B cell (primary cell): ENCODE measurements at places on chromosomes 5 and 9. TPM values are rescaled to one million over a fixed set of nuclear protein-coding genes. Genes with fewer than 3 reads are reported as not detected.
A peak's percentile ranks its signal among the peaks of the same experiment; 100 is the strongest.

- H3K4me3 ChIP-seq = peak overlapping the region; percentile 23
- H3K36me3 ChIP-seq = peaks cover 37% of the 10 kb centered on the region
- no peaks in the 10 kb centered on the region for H3K27me3 ChIP-seq
- peak overlapping the region; percentile 94 for H3K27ac ChIP-seq
Measured at GRCh38 chr5:100889165-100889743, 13.8 kb downstream of the ST8SIA4 start.

DNA sequence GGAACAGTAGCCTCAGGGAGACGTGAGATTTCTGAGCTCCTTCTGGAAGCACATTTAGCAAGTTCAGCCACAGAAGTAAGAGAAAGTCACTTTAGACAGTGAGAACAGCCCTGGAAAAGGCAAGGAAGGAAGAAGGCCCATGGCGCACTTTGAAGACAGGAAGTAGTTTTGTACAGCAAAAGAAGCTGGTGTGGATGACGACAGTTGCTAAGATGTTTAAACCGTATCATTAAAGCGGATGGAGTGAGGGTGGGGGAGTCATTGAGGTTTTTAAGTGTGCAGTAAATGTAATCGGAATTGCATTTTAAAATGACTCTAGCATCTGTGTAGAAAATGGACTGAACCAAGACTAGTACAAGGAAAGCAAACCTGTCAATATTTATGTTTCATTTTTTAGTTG, 15.3 kb upstream of the TRPM3 start:
- no peak for DNase-seq
- H3K4me3 ChIP-seq = no peak overlapping the region
- no peaks in the 10 kb centered on the region for H3K4me1 ChIP-seq
- H3K27ac ChIP-seq = no peak overlapping the region
- H3K27me3 ChIP-seq = no peaks in the 10 kb centered on the region

- H3K36me3 ChIP-seq = no peaks in the 10 kb centered on the region
- no peak overlapping the region for H3K27ac ChIP-seq
- H3K4me3 ChIP-seq = no peak overlapping the region
- no peak for DNase-seq
Measured at GRCh38 chr5:1438871-1439270, 6.4 kb downstream of the SLC6A3 start.

DNA sequence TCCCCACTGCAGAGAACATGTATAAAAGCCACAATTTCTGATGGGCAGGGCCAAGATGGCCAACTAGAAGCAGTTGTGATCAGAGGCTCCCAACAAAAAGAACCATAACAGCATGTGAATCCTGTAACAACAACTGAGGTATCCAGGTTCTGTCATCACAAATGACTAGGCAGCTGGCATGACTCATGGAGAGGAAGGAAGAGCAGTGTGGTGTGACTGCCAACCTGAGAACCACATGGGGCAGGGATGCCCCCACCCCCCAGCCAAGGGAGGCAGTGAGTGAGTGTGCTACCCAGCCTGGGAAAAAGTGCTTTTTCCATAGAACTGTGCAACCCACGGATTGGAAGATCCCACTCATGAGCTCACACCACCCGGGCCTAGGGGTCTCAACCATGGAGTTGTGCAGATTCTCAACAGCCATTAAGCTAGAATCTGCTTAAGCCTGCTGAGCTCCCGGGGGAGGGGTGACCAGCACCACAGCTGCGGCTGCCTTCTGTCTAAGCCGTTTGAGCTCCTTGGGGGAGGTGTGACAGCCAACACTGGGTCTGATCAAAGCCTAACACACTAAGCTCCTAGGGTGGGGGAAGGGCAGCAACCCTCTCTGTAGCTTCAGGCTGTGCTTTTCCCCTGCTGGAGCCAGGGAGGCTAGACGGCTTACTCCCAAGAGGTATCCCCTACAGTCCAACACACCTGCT, 80.1 kb upstream of the DMAC1 start:
- H3K36me3 ChIP-seq = no peaks in the 10 kb centered on the region
- no peak overlapping the region for H3K4me3 ChIP-seq
- H3K27ac ChIP-seq = no peak overlapping the region
- no peaks in the 10 kb centered on the region for H3K27me3 ChIP-seq
- peaks cover 17% of the 10 kb centered on the region for H3K4me1 ChIP-seq

DNA sequence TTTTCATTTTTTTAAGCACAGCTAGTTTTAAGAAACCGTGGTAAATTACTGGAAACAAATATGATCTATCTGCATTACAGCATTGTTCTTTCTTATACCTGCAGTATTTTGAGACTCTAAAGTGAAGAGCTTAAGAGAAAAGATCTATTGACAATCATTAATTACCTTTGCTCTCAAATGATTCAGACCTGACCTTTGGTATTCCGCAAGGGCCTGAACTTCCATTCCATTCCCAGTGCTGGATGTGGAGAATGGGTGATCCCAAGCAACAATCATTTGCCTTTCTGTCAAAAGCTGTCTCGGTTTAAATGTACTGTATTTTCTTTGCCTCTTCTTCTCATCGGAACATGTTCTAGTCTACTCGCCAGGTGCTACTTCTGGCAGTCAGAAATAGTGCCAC, 18.9 kb downstream of the NREP start:
- no peak overlapping the region for H3K27ac ChIP-seq
- no peaks in the 10 kb centered on the region for H3K4me1 ChIP-seq
- no peaks in the 10 kb centered on the region for H3K36me3 ChIP-seq
- H3K4me3 ChIP-seq = no peak overlapping the region

- H3K27ac ChIP-seq = no peak overlapping the region
- no peaks in the 10 kb centered on the region for H3K36me3 ChIP-seq
- H3K4me1 ChIP-seq = no peaks in the 10 kb centered on the region
- no peaks in the 10 kb centered on the region for H3K27me3 ChIP-seq
Measured at GRCh38 chr5:95848701-95849100, 26.2 kb upstream of the GLRX start.

ADAMTSL1 gene
- not detected in 2 replicates for total RNA-seq

ZDHHC11B gene
- total RNA-seq = 0.10 and 0.52 TPM in 2 replicates

PCDHGB7 gene
- 1.9 and 2.2 TPM in 2 replicates for total RNA-seq
